ENCODE measurements at places on chromosomes 3 and 15. TPM values are rescaled to one million over a fixed set of nuclear protein-coding genes. Genes with fewer than 3 reads are reported as not detected.

SPESP1 gene
- 2.0 TPM for total RNA-seq

DNA sequence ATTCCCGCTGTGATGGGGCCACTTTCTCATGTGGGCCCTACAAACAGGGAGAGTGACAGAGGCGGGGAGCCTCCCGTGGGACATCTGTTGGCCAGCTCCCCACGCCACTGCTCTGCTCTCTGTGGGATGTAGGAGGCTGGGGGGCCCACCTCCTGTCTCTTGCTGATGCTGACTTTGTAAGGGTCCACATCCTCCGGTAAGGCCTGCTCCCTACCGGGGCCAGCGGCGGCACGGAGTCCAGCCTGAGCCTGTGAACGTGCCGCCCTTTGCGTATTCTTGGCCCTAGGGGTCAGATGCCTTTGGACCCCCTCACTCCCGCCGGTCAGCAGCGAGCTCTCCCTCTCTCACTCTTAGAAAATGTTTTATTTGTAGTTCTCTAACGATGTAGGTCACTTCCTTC, 153.2 kb downstream of the LRRC28 start:
- no peak overlapping the region for H3K27ac ChIP-seq
- no peaks in the 10 kb centered on the region for H3K27me3 ChIP-seq
- H3K4me3 ChIP-seq: no peak overlapping the region
- peaks cover 5% of the 10 kb centered on the region for H3K4me1 ChIP-seq
- no peaks in the 10 kb centered on the region for H3K36me3 ChIP-seq

DNA sequence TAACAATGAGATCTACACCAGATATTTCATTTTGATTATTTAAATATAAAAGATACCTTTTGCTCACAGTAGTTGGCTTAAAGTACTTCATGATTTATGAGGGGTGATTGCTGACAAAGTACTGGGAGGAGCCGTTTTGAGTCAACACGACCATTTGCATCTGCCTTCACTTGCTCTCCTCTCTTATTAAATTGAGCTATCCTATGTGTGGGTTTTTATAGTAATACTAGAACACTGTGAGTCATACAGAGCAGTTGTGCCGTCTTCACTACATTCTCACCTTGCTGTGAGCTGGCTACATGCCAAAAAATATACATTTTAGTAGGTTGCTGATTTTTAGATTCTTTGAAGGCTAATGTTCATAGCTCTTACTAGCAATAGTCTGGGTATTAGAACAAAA, 161.2 kb downstream of the ALCAM start:
- no peaks in the 10 kb centered on the region for H3K27me3 ChIP-seq
- H3K27ac ChIP-seq: no peak overlapping the region
- no peak for DNase-seq
- no peak overlapping the region for H3K4me3 ChIP-seq
- H3K4me1 ChIP-seq: no peaks in the 10 kb centered on the region

- H3K27ac ChIP-seq: no peak overlapping the region
- DNase-seq: no peak
- no peaks in the 10 kb centered on the region for H3K36me3 ChIP-seq
- no peaks in the 10 kb centered on the region for H3K4me1 ChIP-seq
- H3K4me3 ChIP-seq: no peak overlapping the region
Observed at GRCh38 chr3:150793641-150794040, 30.7 kb upstream of the SIAH2 start.

Data from liver (tissue), 10 donors.